ENCODE measurements at places on chromosomes 11 and 22. TPM values are rescaled to one million over a fixed set of nuclear protein-coding genes. Genes with fewer than 3 reads are reported as not detected.

DNA sequence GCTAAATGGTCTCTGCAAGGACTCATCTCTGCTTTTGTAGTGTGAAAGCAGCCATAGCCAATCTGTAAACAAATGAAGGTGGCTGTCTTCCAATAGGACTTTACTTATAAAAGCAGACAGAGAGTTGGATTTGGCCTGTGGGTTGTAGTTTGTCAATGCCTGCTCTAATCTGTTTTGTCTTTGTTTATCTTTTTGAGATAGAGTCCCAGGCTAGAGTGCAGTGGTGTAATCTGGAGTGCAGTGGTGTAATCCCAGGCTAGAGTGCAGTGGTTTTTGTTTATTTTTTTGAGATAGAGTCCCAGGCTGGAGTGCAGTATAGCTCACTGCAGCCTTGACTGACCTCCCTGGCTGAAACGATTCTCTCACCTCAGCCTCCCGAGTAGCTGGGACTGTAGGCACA, 8.6 kb downstream of the PPP6R3 start:
- no peak for DNase-seq

DNA sequence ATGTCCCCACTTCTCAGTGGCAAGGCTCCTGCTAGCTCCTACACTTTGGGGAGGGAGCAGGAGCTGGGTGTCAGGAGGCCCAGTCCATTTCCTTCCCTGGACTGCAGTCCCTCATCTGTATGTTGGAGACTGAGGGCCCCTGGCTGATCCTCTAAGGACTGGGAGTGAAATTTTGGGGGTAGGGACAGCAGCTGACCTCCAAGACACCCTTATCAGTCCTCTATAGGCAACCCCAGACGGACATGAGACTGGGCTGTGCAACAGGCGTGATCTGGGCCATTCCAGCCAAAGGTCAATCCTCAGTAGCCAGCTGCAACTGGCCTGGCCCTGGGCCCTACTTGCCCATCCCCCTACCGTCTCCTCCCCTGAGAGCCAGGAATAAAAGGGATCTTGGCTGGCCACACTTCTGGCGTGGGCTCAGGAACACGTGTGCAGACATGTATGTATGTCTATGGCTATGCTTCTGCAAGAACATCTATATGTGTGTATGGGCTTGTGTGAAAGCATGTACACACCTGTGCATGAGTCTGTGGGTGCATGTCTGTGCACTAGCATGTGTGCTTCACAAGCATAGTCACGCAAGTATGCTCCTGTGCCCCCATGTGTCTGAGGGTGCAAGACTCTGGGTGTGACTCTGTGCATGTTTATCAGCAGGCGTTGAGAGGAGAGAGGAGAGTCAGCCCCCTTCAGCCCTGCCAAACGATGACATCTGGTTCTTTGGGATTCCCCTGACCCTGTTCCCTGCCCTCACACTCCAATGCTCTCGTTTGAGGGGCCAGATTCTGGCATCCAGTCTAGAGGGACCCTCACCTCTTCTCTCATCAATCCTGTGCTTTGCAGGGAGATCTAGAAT, 24.6 kb upstream of the DGAT2 start:
- no peak for DNase-seq

DNA sequence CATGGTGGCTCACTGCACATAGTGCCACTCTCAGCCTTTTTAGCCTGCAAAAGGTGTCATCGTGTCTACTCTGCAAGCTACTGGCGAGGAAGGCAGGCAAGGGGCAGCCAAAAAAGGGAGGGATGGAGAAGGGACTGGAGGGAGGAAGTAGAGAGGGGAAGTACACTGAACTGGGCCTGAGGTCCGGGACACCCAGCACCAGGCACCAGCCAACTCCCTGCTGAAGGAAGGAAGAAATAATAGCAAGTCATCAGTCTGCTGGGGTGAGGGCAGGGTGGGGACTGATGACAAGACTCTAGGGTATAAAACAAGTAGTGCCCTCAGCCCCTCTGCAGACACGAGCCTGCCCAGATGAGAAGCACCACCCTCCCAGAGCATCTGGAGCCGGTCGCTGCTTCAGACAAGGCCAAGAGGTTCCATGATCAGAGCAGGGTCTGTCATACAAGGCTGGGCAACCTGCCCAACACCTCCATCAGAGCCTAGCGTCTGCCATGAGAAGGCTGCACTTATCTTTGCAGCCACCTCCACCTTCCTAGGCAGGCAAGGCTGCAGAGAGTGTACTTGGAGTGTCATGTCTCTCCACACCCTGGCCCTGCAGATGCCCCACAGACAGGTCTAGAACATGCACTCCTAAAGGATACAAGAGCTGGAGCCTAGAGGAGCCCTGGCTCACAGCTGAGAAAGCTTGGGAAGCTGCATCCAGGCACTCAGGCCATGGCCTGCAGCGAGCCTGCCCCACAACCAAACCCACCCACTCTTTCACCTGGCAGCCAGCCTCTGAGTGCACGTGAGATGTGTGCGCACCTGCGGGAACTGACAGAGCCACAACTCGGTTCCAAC, 9.0 kb upstream of the COMT start:
- DNase-seq: no peak

- DNase-seq: no peak
These were observed 532.9 kb downstream of the TBC1D22A start for GRCh38 chr22:47295226-47295901.

- DNase-seq: peak; percentile 51
These were observed 33.8 kb downstream of the ZNF202 start for GRCh38 chr11:123707606-123708205.

DNA sequence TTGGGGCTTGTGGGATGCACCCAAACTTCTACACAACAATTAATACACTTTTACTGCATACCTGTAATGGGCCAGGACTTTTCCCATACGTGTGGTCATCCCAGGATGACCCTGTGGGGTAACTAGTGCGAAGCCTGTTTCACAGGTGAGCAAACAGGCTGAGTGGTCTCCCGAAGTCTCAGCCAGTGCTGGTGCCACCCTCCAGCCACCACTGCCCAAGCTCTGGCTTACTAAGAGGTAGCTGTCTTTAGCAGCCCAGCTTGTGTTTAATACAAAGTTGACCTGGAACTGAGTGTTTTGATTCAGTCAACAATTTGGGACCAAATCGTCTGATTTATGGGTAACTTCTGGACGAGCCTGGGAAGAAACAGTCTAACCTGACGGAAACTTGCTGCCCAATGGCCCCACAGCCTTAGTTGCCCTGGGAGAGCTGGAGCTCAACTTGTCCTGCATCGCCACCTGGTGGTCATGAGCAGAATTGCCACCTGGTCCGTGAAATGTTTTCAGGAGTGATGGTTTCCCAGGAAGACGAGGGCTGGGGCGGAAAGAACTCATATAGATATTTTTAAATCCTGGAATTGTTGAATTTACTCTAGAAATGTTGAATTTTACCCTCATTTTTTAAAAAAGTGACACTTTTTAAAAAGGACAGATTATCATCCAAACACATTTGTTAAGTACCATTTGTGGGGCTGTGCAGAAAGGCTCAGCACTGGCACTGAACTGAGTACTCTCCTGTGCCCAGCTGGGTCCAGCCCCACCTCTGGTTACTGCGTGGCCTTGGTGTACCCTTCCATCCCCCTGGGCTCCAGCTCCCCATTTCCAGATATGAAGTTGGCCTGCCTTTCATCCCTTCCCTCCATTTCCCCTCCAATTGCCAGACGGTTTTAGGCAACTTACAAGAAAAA, 95.5 kb upstream of the PARVA start:
- DNase-seq: peak; percentile 86

- DNase-seq: no peak
These were observed 1.3 kb downstream of the ACR start for GRCh38 chr22:50739279-50739691.

The GLYATL1 gene
- not detected for total RNA-seq

The CYP2D6 gene
- 0.59 TPM for total RNA-seq
